Effector memory CD8-positive, alpha-beta T cell (primary cell): ENCODE measurements at places on chromosomes 1 and 21.

DNA sequence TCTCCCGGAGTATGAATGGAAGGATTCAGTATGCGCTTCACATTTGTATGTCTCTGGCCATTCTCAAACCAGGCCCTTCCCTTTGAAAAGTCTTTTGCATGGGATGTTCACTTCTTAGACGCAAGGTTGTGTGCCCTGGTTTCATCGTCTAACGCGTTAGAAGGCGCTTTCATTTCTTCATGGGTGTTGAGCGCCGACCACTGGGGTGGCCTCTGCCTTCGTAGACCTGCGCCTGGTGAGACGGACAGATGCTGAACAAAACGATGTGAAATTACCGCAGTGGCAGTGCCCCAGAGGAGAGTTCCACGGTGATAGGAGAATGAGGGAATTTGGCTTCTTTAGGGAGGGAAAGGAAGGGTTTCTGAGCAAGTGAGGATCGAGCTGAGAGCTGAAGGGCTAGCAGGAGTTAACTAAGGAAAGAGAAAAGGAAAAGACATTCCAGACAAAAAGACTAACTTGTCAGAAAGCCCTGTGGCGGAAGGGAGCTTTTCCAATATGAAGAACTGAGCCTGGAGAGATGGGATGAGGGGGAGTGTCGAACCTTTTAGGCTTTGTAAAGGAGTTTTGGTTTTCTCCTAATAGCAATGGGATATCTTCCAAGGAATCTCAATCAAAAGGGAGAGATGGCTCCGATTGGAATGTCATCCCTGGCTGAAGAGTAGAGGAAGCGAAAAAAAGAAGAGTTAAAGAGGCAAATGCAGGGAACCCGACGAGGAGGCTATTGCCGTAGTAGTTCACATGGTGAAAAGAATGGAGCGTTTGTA, 951 bp downstream of the GGPS1 start:
- peak; percentile 48 for DNase-seq

- no peak for DNase-seq
Measured at GRCh38 chr21:19992540-19992939, 1005.7 kb upstream of the NCAM2 start.

DNA sequence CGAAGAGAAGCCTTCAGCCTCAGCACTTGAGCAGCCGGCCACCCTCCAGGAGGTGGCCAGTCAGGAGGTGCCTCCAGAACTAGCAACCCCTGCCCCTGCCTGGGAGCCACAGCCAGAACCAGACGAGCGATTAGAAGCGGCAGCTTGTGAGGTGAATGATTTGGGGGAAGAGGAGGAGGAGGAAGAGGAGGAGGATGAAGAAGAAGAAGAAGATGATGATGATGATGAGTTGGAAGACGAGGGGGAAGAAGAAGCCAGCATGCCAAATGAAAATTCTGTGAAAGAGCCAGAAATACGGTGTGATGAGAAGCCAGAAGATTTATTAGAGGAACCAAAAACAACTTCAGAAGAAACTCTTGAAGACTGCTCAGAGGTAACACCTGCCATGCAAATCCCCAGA, 78.4 kb downstream of the PRDM2 start:
- no peak for DNase-seq

DNA sequence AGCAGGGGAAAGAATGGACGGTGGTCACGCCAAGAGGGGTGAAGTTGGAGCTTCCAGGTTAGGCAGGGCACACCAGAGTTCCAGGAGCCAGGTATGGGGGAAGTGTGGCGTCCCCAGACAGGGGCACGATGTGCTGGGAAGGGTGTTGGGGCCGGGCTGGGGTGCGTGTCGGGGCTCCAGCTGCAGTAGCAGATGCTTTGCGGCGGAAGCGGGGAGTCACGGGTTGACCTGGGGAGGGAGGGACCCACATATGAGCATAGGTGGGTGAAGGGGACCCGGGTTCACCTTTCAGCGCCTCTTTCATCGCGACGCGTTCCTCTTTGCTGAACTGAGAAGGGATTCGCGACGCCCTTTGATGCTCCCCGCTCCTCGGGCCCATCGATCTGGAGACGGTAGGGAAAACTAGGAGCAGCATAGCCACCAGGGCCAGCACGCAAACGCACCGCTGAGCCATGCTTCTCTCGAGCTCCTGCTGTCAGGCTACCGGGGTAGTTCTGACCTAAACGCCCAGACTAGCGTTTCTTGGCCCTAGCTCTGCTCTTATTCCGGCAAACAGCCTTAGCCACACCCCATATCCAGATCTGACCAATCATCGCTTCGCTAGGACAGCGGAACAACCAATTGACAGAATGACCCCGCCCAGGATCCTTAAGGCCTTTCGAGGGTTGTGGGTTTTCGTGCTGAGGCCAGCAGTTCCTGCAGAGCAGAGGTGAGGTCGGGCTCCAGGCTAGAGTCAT, at the start of gene PM20D1:
Gene PM20D1 (minus strand): TSS at position 514 of the 737 bp plus-strand sequence. CDS start 60 bp downstream, at position 454.
- DNase-seq, result peak; percentile 89

DNA sequence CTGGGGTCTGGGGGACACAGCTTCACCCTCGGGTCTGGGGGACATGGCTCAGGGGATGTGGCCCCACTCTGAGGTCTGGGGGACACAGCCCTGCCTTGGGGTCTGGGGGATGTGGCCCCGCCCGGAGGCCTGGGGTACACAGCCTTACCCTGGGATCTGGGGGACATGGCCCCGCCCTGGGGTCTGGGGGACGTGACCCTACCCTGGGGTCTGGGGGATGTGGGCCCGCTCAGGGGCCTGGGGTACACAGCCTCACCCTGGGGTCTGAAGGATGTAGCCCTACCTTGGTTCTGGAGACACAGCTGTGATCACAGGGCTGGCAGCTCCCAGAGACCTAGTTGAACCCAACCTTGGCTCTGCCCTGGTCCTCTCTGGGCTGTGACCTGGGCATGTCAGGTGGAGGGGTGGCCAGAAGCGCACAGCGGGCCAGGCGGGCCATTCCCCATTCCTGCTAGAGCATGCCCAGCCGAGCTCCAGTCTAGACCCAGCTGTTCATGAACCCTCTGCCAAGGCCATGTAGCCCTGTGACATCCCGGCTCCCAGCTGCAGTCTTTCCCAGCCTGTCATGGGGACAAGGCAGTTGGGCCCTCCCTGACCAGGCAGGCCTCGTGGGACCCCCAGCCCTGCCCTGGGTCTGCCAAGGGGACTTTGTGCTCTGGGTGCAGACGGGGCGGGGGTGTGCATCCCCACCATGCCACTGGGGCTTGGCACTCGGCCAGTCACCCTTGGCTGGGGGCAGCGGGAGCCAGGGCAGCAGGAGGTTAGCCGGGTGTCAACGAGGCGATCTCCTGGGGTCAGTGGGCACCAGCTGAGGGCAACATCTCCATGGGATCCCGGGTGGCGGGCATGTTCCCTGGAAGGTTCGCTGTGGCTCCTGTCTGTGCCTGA, 43.9 kb downstream of the WNT9A start:
- no peak for DNase-seq

- no peak for DNase-seq
Measured at GRCh38 chr1:34779962-34780361, 1.1 kb upstream of the GJB3 start.

- DNase-seq, result no peak
Measured at GRCh38 chr1:173347282-173347818, 129.8 kb upstream of the PRDX6 start.

GRCh38 chr1:205951746-205952145, 8.5 kb upstream of the SLC26A9 start:
- DNase-seq, result no peak

- DNase-seq, result no peak
Measured at GRCh38 chr1:27428316-27429028, 36.0 kb downstream of the GPR3 start.

DNA sequence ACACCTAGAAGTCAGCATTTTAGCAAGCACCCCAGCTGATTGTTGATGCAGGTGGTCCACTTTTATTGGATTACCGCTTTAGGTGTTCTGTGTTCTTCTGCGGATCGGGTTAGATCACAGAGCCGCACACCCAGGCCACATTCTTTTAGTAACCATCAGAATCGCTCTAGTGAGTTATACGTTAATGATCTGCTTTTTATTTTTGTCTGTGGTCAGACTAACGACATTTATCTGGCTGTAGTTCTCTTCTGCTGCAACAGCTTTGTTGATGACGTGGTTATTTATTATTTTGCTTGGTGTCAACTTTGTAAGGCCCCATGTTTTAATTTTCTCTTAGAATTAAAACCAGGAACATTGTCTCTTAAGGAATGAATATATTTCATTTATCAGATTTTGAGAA, 18.2 kb downstream of the SCCPDH start:
- DNase-seq, result no peak

DNA sequence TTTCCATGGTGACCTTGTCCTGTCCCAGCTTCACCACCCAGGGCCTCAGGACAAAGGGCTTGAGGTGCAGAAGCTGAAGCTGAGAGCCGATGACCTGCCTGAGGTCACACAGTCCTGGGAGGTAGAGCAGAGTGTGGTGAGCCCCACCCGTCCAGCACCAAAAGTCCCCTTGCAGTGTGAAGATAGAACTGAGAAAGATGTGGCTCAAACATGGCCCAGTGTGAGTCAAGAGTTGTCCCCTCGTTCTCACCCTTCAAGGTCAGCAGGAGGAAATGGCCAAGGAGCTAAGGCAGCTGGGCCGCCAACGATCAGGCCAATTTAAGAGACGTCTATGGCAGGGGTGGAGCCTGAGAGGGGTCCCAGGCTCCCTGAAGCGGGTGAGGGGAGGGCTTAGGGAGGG, 157.5 kb upstream of the KLHDC7A start:
- no peak for DNase-seq

- DNase-seq, result no peak
Measured at GRCh38 chr21:38036016-38036415, 119.8 kb upstream of the KCNJ6 start.

- no peak for DNase-seq
Measured at GRCh38 chr1:61084491-61085031, 2.2 kb downstream of the NFIA start.

- DNase-seq, result no peak
Measured at GRCh38 chr1:182359645-182360044, 31.9 kb downstream of the GLUL start.

GRCh38 chr1:156926175-156926574, 5.7 kb downstream of the LRRC71 start:
- peak; percentile 12 for DNase-seq

DNA sequence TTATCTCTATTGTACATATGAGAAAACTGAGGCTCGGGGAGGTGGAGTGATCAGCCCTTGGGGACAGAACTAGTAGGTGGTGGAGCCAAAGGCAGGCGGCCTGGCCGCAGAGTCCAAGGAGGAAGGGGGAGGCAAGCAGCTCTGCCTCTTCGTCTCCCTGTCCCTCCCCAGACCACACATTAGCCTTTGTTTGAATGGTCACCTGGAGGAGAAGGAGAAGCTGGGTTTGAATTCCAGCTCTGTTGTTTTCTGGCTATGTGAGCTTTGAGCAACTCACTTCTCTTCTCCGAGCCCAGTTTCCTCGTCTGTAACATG, 21.4 kb upstream of the LAPTM5 start:
- DNase-seq, result no peak
